CD4-positive, alpha-beta T cell treated with Interleukin-12 subunit alpha and Interleukin-12 subunit beta, for 1 hour (primary cell): ENCODE measurements at places on chromosomes 2 and 18.

DNA sequence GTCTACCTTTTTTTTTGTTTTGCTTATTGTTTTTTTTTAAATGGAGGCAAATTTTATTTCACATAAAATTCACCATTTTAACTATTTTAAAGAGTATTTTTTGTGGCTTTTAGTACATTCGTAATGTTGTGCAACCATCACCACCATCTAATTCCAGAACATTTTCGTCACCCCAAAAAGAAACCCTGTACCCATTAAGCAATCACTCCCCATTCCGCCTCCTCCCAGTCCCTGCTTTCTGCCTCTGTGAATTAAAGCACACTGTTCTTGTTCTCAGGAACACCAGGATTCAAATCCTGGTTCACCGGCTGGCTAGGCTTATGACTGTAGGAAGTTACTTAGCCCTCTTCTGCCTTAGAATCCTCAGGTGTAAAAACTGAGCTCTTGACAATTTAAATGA, 36.9 kb upstream of the EPAS1 start:
- no peak for DNase-seq

GRCh38 chr2:178205853-178206521, 11.7 kb downstream of the OSBPL6 start:
- DNase-seq = no peak

DNA sequence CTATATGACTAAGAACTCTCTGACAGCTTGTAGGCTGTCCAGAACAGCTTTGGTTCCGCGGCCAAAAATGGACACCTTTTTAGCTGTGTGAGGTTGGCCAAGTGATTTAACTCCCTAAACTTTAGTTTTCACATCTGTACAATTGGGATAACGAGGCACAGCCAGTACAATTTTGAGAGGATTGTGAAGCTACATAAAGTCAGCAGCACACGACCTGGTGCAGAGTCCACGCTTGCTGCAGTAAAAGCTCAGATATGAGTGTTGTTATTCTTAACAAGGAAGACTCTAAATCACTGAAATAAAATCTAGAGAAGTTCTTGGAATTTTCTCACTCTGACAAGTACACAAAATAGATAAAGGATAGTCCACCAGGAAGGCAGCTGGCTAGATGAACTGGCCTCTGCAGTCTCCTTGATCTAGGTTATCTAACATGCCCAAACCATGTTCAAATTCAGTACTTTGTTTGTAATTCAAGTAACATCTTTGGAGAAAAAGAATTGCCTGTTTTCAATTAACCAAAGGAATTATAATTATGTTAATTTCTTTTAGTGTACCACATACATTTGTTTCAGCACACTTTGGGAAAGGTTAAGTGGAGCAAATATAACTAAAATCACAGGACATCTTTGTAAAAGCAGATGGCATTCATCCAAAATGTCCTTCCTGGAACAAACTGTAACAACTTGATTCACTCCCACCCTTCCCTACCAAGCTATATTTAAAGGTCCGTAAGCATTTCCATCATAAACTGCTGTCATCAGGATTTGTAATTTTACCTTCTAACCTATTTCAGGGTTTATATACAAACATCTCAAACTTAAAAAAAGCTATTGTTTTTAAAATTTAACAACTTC, 201.7 kb upstream of the STK17B start:
- no peak for DNase-seq

DNA sequence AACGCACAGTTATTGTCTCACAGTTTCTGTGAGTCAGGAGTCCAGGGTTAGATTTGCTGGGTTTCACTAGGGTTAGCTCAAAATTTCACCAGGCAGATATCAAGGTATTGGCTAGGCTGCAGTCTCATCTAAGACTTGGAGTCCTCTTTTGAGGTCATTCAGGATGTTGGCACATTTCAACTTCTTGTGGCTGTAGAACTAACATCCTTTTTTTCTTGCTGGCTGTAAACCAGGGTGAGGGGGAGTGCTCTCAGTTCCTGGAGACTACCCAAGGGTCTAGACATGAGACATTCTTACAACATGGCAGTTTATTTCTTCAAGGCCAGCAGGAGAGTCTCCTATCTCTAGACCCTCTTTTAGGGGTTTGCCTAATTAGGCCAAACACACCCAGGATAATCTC, 12.8 kb upstream of the CAVIN2 start:
- DNase-seq = no peak

- no peak for DNase-seq
These were observed 163.6 kb upstream of the ZNF516 start for GRCh38 chr18:76658627-76659026.

DNA sequence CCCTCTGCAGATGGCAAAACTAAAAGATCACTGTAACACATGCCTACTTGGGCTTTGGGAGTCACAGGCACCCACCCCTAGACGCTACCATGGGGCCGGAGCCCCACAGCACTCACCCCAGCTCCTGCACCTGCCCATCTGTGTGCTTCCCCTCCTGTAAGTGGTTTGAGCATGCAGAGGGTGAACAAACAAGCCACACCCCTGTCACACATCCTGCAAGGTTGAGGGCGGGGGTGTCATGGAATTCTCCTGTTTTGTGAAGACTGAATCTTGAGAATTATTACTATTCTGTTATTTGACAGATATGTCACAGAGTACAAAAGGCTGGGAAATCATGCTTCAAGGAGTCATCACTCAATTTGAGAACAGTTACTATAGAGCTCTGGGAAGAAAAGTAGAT, 60.9 kb downstream of the RFTN2 start:
- DNase-seq = no peak
